ENCODE measurements at places on chromosomes 4 and X.

DNA sequence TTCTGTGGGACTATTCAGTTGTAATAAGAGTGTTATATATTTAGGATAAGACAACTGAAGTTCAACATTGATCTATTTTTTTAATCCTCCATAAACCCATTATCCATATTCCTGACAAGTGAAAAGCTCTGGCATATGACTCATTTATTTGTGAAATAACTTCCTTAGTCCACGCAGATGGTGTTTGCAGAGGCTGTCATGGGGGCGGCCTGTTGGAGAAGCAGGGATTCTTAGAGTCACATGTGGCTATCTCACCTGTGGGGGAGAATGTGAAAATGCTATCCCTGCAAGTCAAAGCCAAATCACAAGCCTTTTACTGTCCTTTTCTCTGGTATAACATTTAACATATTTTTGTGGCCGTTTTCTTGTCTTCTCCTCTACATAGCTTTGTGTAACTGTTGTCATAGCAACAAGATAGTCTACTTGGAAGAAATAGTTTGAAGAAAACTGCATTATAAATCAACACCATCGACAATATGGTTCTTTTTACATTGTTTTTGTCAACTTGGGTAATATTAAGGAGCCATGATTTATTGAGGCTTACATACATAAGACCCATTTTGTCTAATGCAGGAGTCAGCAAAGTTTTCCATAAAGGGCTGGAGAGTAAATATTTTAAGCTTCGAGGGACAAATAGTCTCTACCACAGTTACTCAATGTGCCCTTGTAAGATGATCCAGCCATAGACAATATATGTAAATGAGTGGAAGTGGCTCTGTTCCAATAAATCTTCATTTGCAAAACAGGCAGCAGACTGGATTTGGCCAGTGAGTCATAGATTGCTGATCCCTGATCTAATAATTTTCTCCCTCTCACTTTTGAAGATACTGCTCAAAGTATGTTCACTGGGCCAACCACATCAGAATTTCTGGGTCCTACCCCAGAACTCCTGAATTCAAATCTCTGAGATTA is 395.0 kb downstream of the DTHD1 start:
- DNase-seq, result peak; percentile 43

GRCh38 chr4:87219632-87220093 is 755 bp downstream of the KLHL8 start:
- DNase-seq, result no peak

GRCh38 chrX:30821116-30821515 is 67.9 kb downstream of the TAB3 start:
- DNase-seq, result no peak

DNA sequence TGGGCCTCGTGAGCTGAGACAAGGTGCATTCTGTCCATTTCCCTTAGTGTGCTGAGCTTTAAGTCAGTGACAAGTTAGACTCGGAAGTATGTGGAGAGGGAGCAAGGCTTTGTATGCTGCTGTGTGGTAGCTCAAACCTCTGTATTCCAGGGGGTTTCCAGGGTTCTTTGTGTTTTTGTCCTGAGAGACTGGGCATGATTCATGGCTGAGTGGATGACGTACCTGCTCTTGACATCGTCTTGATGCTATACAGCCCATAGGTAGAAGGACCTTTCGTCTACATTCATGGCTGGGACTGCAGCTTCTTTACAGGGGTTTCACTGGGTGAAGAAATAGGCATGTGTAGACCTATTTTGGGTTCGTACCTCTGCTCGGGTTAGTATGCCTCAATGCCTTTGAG is 162.7 kb upstream of the WDR1 start:
- DNase-seq, result no peak

DNA sequence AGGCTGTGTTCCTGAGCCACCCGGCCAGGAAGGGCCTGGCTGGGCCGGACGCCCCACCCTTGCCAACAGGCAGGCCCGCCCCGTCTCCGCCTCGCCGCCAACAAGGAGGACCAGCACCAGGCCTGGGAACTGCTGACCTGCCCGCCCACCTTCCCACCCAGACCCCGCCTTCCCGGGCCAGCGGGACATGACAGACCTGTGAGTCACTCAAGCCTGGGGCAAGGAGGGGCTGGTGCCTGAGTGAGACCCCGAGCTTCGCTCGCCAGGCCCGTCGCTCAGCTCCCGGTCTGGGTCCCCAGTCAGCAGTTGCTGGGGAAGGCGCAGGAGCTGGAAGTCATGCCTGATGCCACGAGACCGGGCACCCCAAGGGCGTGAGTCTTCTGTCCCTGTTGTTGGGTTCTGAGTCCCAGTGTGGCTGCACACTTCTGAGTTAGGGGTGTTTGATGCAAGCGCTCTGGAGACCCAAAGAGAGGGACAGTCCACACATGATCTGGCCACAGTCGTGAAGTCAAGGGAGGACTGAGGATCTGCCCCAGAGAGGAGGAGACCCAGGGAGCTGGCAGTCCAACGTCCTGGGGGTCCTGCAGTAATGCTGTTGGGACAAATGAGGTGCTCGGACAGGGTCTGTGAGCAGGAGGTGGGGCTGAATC is at the start of gene DNASE1L1:
Gene DNASE1L1 (minus strand): TSS at position 33 of the 650 bp plus-strand sequence. CDS start 3,686 bp downstream, outside the sequence.
- no peak for DNase-seq

Data from DMS 273 treated with DMSO at 0.1 percent for 48 hours (cell line).